BJ (cell line): ENCODE measurements at places on chromosomes 3 and 15. TPM values are rescaled to one million over a fixed set of nuclear protein-coding genes. Genes with fewer than 3 reads are reported as not detected.

Gene TMEM45A
- polyA plus RNA-seq: 35.1 and 68.4 TPM in 2 replicates

Gene LMCD1
- 157 and 168 TPM in 2 replicates for polyA plus RNA-seq

GRCh38 chr3:66717806-66718205 is 217.0 kb upstream of the LRIG1 start:
- DNase-seq: no peak

GRCh38 chr3:43531835-43532234 is 90.0 kb downstream of the ANO10 start:
- peak; percentile 4 for DNase-seq
